Naive thymus-derived CD8-positive, alpha-beta T cell (primary cell): ENCODE measurements at places on chromosomes 16 and 17. TPM values are rescaled to one million over a fixed set of nuclear protein-coding genes. Genes with fewer than 3 reads are reported as not detected.

Gene TCAP
- total RNA-seq, result 10.3 TPM

DNA sequence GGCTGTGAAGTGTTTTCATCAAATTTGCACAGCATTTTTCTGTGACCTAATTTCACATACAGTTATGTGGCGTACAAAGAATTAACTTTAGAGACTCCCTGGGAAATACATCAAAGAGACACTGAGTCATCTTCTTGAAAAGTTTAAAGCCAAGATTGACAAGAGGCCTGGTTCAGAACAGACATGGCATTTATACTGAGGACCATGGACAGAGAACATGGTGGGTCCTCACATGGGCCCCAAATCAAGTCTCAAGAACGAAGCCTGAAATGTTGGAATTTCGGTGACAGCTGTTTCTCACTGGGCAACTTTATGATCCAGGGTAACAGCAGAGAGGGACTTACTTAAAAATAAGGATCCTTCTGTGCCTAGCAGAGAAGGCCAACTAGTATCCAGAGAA, 311.5 kb upstream of the KCNJ16 start:
- no peak for DNase-seq

- DNase-seq, result no peak
These were observed 16.1 kb downstream of the ZNF500 start for GRCh38 chr16:4750896-4751295.

DNA sequence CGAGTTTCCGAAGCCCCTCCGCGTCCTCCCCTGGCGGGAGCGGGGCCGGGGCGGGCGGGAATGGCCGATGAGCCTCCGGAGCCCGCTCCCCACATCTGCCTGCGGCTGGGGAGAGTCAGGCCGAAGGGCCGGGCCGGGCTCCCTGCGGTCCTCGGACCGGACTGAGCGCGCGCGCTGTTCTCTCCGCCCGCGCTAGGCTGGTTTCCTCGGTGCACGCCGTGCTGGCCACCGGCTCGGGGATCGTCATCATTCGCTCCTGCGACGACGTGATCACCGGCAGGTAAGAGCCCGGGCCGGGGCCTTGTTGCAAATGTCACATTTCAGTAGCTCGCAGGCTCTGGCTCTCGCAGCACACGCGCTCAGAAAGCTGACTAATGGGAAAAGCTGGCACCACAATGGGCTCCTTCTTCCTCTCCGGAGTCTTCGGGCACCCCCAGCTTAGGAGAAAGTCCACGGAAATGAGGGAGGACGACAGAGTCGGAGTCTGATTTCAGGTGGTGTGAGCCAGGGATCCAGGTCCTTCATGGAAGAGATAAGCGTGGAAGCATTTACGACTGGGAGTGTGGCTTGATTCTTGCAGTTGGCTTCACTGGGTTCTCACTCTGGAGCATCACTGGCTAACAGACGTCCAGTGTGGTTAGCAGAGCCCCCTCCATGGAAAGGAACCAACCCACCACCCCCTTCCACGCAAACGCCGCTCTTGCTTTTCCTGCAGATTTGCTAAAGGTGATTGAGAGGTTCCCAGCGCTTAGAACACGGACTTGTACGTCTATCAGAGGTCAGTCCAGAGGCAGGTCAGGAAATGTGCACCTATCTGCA, 715 bp downstream of the TLCD3A start:
- no peak for DNase-seq

DNA sequence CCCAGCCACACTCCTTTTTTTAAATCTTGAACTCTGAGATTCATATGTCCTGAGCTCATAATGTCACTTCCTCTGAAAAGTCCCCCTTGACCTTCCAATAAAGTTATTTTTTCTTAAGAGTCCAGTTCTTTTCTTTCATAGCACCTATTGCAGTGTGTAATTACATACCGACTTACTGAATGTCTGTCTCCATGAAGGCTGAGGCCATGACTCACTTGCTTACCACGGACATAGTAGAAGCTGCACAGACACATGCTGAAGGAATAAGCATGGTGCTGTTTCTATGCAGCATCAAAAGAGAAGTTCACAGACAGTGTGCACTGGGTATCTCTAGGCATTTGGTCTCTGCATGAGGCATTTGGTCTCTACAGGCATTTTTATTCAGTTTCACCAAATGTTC, 77.2 kb downstream of the C17orf67 start:
- no peak for DNase-seq

DNA sequence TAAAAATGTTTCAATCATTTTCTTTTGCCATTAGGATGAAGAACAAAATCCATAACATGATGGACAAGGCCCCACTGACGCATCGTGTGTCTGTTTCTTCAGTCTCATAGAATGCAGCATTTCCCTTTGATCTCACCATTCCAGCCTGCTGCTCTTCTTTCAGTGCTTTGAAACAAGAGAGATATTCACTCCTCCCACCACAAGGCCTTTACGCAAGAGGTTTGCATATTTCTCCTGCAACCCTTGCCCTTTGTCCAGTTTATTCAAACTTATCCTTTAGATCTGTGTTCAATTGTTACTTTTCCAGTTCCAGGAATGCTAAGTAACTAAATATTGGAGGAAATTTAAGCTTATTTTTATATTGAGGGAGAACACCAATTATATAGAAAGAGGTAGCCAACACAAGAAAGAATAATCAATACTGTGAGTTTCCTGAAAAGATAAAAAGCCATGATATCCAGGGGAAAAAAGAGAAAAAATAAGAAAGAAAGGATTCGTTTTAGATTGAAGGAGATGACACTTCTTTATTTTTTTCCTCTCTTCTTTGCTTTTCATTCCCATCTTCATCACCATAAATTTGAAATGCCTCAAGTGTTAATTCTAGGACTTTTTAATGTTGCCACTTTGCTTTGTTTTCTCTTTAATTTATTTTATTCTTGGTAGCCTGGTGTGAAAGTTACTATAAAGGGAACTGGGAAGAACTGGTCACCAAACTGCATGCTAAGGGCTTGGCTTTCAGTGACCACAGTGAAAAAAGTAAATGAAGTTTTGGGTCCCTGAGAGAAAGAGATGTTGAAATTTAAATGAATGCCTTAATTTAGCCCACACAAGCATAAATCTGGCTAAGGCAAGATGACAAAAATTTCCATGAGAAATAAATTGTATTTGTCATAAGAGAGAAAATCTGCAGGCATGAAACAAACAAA, 102.1 kb downstream of the KIF2B start:
- no peak for DNase-seq
